ENCODE measurements at places on chromosomes 7 and 10.
A peak's percentile ranks its signal among the peaks of the same experiment; 100 is the strongest.

DNA sequence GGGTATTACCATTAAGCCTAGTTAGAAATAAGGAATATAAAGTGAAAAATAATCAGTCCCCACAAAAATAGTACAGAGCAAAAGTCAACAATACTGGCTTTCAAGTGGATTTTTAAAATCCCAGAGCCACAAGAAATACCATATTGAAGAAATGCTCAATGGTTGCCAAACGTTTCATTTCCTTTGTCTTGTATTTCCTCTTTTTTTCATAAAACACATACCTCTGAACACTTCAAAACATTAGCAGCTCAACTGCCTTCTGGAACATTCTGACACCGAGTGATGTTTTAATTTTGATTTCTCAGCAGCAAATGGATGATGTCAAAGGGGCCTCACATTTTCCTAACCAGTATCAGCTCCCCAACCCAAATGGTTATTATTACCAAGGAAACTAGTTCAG, 10.5 kb downstream of the NOD1 start:
- no peak for DNase-seq

DNA sequence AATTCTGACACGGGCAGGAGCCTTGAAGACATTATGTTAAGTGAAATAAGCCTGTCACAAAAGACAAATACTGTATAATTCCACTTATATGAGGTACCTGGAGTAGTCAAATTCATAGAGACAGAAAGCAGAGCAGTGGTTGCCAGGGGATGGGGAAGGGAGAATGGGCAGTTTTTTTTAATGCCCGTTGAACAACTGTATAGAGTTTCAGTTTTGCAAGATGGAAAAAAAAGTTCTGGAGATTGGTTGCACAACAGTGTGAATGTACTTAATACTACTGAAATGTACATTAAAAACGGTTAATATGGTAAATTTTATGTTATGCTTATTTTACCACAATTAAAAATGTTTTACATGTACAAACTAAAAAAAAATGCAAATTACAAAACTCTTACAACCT, 63.6 kb upstream of the EFCAB10 start:
- DNase-seq, result no peak

- peak; percentile 63 for DNase-seq
Observed at GRCh38 chr10:3787016-3787400, 2.0 kb upstream of the KLF6 start.

- DNase-seq, result peak; percentile 79
Observed at GRCh38 chr10:77393821-77394501, 243.6 kb downstream of the KCNMA1 start.

GRCh38 chr10:112756235-112756527, 193.9 kb upstream of the TCF7L2 start:
- DNase-seq, result no peak

DNA sequence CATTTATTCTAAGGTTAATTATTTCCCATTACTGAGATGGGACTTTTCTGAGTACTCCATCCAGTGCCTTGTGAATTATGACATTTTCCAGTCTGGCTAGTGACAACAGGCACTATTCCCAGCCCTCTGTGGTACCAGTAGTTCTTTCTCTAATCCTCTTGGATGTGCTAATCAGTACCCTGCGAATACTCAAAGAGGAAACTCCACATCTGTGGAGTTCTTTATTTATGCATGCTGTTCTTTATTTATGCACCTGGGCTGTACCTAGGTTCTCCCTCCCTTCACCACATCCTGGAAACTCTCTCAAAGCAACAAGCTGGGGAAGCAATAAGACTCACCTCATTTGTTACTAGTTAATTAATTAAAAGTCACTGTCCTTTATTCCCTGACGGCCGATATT, 83.5 kb downstream of the TSPAN12 start:
- no peak for DNase-seq

DNA sequence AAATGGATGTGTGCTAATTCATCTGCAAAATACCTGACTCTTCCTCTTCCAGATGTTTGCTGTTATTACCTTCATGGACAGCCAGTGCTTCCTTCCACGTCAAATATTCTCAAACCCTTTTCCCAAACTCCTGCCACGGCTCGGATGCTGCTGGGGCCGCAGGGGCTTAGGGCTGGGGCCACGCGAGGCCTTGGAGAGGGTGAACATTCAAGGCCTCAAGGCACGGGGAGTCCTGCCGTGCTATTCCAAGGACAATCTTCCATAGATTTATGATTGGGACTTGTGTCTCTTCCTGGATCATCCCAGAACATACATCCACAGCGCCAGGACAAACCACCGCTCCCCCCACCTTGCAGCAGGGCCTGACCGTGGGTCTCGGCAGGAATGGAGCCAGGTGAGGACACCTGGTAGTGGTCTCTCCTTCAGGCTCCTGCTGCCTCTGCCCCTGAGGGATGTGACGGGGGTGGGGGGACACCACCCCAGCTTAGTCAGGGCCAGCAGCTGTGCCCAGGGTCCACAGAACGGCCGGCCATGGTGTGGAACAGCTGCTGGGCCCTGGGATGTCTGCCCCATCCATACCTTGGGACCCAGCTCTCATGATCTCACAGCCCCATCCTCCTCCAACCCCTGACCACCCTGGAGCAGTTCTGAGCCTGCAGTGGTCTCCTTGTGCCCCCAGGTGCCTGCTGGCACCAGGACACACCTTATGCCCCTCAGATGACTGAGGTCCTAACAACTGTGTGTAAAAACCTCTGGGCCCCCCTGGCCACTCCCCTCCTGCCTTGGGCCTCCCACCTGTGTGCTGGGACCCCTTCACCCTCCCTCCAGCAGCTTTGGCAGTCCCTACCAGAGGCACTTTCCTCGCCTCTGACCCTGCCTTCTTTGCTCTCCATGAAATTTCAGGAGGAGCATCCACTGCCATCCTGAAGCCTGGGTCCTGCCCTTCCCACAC, 16.7 kb downstream of the VIPR2 start:
- DNase-seq, result no peak

GRCh38 chr10:100006243-100006886, 3.4 kb downstream of the DNMBP start:
- peak; percentile 98 for DNase-seq

Measured in bronchial epithelial cell (primary cell).